ENCODE measurements at places on chromosomes 11 and 22.

DNA sequence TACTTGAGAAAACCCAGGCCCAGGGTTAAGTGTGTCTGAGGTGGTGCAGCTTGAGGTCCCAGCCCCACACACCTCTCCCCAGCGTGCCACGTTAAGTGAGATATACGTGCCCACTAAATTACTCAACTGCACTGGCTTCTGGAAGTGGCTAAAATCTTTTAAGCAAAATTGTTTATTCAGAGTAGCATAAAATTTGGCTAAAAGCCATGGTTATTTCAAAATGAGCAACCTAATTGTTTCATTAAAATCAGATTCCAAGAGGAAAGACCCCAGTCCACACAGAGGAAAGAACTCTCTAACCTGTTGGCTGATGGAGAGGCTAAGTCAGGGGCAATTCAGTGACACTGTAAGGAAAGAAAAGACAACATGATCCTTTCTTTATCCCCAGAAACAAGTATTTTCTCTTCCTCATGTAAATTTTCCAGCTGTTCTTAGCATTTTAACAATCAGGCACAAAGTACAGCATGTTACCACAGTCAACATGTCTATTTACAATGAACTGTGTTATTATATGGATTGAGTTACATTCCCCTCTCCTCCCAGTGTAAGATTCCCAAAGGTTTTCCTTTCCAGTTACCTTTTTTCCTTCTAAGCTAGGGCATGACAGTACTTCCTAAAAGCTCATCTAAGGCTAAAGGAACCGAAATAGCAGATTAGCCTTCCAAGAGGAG, 26.6 kb downstream of the NUP50 start:
- no peak for DNase-seq

DNA sequence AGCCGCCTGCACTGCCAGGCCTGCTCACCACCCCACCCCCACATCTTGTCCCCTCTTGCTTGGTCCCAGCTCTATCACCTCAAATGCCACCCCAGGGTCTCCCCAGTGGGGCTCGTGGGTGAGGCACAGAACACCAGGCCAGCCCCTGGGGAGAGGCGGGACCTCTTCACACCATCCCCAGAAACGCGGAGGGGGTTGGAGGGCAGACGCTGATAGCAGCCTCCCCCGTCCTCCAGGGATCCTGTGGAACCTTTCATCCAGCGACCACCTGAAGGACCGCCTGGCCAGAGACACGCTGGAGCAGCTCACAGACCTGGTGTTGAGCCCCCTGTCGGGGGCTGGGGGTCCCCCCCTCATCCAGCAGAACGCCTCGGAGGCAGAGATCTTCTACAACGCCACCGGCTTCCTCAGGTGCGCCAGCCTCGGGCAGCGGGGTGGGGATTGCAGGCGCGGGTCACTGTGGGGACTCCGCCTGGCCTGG, 5.8 kb downstream of the PKP3 start:
- DNase-seq = no peak

GRCh38 chr11:120659076-120659475, 147.5 kb downstream of the GRIK4 start:
- DNase-seq = no peak

- DNase-seq = no peak
Observed at GRCh38 chr11:59204746-59205145, 8.0 kb downstream of the MPEG1 start.

DNA sequence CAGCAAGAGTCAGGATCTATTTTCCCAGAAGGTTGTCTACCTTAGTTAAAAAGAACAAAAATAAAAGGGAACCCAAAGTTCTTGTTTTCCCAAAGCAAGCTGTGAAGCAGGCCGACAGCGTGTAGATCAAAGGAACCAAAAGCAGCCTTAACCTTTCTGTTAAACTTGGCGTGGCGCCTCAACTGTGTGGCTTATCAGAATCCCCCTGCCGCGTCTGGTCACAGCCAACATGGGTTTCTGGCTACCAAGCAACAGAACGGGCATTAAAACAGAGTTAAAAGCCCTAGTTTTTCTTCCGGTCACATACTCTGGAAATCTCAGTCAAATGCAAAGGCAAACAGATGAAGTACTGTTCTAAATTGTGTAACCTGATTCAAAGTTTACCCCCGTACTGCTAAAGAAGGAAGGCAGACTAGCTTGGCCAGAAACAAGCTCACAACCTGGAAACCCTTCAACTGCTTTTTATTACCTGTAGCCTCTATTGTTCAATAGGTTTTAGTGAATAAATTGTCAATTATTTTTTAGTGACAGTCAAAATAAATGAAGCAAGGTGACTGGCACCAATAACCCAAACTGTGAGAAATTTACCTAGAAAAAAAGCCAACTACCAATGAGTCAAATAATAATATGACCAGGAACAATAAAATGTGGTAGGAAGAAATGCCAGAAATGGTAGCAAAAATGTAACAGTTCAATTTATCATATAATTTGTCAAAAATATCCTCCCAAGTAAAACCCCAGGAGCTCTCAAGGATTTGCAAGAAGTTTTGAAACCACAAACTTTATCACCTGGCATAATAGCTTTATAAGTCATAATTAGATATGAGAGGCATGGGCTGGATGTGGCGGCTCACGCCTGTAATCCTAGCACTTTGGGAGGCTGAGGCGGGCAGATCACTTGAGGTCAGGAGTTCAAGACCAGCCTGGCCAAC, 21.4 kb downstream of the CHKA start:
- no peak for DNase-seq

DNA sequence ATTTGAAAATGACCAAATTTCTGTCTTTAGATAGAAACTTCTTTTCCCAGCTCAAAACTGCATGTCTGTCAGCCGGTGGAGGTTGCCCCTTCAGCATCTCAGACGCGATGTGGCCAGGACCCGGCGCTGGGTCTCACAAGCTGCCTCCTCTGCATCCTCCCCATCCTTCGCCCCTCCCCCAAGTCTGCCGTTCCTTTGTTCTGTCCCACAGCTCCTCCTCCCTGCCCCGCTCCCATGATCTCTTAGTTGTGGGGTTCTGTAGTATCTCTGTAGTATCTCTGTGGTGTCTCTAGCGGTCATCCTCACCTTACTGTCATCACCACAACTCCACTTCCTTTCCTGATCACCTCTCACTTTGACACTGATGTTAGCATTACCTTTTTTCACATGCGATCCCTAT, 49.9 kb downstream of the TRAF6 start:
- no peak for DNase-seq

DNA sequence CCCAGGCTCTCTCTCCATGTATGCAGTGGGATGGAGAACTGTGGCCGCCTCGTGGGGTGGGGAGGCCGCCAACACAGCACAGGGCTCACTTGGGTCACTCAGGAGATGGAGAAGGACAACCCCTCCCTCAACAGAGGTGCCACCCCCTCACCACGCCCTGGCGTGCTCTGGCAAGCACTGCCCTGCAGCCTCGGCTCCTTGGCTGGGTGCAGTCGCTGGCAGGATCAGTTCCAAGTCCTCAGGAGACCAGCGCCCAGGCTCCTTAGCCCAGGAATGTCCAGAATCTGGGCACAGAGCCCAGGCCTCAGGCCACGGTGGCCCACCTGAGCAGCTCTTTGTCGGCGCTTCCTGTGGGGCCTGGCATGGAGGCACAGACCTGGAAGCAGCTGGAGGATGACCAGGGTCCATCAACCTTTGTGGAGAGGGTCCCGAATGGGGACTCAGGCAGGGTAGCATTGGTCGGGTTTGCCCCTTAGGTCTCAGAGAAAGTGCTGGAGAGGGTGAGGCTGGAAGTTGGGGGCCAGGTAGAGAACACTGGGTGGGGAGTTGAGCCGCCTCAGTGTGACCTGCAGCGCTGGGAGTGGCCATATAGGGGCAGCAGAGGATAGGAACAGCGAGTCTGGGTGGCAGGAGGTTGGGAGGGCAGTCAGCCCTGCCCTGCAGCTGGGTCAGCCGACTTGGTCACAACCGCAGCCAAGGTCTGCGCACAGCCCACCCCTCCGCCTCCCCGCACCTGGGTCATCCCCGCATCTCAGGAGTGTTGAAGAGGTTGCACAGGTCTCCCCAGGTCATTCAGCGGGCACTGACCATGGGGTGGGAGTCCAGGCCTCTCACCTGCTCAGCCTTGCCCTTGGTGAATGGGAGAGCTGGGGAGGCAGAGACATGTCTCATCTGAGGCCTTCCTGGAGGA, 8.2 kb downstream of the SUSD2 start:
- DNase-seq = peak; percentile 62

- no peak for DNase-seq
Observed at GRCh38 chr11:123304828-123305466, 109.9 kb upstream of the CLMP start.

DNA sequence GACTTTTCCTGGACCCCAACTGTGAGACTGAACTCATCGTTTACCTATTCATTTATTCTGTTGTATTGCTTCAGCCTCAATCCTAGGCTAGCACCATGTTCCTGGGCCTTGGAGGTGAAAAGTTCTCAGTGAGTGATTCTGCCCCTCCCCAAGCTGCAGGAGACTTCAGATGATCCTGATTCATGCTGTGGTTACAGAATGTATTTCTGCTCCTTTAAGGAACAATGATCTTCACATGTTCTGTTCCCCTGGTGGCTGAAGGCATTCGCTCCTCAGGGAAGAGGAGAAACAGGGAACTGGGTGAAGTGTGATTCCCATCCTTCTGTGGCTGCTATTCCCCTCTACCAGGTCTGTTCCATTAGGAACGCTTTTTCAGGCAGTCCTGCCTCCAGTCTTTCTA, 2.4 kb downstream of the OR52E1 start:
- no peak for DNase-seq

DNA sequence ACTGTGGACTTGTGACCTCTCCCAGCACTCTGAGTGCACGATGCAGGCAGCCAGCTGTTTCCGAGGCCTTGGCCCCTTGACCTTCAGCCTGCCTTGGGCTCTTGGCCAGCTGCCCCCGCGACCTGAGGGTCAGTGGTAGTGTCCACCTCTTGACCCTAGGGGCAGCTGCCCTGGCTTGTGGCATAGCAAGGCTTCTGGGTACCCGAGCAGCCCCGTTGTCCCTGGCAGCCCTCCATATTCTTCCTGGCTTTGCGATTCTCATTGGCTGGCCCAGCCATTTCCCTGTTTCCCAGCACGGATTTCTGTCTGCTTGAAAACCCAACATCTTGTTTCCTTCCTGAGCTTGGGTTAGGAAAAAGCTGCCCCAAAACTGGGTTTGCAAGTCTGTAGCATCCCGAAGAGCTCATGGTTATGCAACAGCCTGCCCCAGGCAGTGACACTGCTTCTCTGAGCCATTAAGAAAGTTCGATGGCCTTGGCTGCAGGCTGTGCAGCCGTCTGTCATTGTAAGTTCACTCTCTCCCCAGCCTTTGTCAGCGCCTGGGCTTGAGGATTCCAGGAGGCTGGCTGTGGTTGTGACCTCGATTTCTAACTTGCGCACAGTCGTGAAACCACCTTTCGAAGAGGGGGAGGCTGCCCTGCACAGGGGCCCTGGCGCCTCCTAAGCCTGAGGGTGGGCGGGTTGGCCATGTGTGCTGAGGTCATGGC, 48.8 kb downstream of the FBLN1 start:
- DNase-seq = no peak

DNA sequence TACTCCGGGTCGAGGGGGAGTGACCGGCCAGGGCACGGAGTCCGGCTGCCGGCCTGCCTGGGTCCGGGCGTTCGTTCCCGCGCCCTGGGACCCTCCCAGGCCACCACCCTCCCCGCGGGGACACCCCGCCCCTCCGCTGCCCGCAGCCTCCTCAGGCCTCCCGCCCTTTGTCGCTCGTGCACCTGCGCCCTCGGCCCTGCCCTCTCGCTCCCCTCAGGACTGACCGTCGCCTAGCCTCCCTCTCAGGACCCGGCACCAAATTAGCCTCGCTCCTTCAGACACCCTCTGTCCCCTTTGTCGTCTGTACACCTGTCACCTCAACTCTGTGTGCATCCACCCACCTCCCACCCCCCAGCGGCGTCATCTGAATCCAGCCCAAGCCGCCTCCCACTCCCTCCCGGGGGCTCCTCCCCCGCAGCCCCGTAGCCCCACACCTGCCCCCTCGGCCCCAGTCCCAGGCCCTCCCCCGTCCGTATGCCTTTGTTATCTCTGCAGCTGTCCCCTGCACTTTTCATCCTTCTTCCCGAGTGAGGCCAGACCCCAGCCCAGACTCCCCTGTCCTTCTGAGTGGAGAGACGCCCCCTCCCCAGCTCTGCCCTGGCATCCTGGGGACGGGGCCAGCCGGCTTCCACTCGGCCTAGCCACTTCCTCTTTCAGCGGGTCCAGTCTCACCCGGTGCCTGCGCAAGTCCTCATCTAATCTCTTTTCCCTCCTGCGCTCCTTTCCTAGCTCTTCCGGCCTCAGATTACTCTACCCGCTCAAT, 643 bp downstream of the TIGD3 start:
- DNase-seq = peak; percentile 33

DNA sequence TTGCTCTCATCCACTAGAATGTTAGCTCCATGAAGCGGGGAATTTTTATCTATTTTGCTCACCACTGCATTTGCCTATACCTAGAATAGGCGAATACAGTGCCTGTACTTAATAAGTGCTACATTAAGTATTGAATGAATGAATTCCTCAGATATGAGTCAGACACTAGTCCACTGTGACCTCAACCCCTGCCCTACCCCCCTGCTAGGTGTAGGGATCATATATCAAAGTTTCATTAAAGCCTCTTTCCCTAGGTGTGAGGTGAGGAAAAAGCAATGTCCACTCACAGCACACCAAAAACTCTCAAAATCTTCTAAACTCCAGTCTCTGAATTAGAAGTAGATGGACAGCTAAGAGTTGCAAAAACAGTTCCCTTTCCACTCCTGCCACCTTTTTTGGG, 9.8 kb upstream of the PSMA1 start:
- no peak for DNase-seq

GRCh38 chr11:79538775-79539174, 97.9 kb upstream of the TENM4 start:
- DNase-seq = no peak

DNA sequence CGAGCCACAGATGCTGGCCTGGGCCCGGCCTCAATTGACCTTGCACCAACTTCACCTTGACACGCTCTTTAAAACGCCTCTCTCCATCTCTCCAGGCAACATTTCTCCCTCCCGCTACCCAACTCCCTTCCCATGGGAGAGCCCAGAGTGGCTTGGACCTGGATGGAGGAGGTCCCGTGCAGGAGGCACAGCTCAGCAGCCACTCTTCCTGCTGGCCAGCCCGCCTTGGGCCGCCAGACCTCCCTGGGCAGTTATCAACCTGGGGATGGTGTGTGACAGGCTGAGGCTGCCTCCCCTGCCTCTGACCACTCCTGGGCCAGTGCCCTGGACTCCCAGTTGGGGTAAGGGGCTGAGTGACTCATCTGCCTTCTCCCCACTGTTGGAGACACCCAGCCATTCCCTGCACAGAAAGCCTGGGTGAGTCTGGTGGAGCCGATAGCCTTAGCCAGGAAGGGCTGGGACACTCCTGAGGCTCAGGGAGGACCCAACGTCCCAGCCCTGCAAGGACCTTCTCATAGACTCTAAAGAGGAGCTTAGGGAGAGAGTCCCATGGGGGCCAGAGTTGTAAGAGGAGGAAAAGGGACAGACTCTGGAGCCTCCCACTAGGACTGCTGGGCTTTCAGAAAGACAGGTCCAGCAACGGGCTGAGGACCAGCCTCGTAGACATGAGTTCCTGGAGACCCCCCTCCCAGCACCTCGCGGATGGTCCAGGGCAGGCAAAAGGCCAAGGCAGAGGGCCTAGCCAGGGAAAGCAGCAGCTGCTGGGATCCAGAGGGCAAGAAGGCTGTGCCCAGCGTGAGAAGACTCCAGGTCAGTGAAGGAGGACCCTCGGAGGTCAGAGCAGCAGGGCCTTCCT, 131.7 kb downstream of the CEP164 start:
- no peak for DNase-seq

- DNase-seq = no peak
Observed at GRCh38 chr11:32050264-32050663, 40.6 kb upstream of the RCN1 start.

- DNase-seq = no peak
Observed at GRCh38 chr22:30876221-30876751, 92.3 kb downstream of the MORC2 start.

Measured in GM18507 (cell line).